Upper lobe of right lung (tissue), 1 donor: ENCODE measurements at places on chromosomes 7 and 10. TPM values are rescaled to one million over a fixed set of nuclear protein-coding genes. Genes with fewer than 3 reads are reported as not detected.

DNA sequence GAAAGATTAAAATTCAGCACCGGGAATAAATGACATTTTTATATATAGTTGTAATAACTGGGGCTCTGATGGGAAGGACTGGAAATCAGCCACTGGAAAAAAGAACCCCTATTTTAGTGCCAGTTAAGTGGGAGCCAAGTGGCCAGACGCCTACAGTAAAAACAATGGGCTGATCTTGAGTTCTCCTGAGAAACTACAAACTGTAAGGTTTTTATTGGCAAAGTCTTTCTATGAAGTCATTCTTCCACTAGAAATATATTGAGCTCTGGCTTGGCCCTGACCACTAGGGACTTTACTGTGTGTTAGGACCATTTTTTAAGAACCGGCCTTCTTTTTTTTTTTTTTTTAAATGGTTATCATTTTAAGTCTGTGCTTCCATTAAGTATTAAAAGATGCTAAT lies 79.6 kb downstream of the ZNF22 start:
- H3K36me3 ChIP-seq: no peaks in the 10 kb centered on the region
- H3K4me1 ChIP-seq: no peaks in the 10 kb centered on the region
- H3K4me3 ChIP-seq: no peak overlapping the region
- no peak for DNase-seq
- no peaks in the 10 kb centered on the region for H3K27me3 ChIP-seq
- H3K27ac ChIP-seq: no peak overlapping the region

- H3K36me3 ChIP-seq: no peaks in the 10 kb centered on the region
- no peak for DNase-seq
- H3K27ac ChIP-seq: no peak overlapping the region
- H3K27me3 ChIP-seq: no peaks in the 10 kb centered on the region
- no peaks in the 10 kb centered on the region for H3K4me1 ChIP-seq
- H3K4me3 ChIP-seq: no peak overlapping the region
These were observed 87.8 kb downstream of the TAF3 start for GRCh38 chr10:7906128-7906527.

DNA sequence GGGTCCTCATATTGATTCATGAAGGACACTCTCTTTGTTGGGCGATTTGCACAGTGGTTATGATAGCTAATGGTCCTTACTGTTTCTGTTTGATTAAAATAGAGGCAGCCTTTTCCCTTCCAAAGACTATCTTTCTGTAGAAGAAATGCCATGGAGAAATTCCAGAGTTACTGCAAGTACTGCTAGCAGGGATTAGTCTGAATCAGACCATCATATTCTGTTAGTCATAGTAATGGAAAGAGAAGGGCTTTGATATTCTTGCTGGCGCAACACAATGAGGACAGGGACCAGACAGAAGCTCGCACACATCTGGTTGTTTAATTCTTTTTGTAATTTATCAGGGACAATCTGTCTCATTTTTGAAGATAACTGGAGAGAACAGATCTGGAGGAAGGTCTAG lies 304.5 kb upstream of the FZD8 start:
- H3K4me1 ChIP-seq: no peaks in the 10 kb centered on the region
- H3K4me3 ChIP-seq: no peak overlapping the region
- H3K27ac ChIP-seq: no peak overlapping the region
- H3K27me3 ChIP-seq: no peaks in the 10 kb centered on the region

GRCh38 chr10:72297805-72298591 lies 24.3 kb downstream of the DDIT4 start:
- no peaks in the 10 kb centered on the region for H3K27me3 ChIP-seq
- H3K36me3 ChIP-seq: no peaks in the 10 kb centered on the region
- peak; percentile 98 for DNase-seq
- H3K4me1 ChIP-seq: peaks cover 18% of the 10 kb centered on the region

ZNF736 gene
- 13.5 TPM for total RNA-seq

DNA sequence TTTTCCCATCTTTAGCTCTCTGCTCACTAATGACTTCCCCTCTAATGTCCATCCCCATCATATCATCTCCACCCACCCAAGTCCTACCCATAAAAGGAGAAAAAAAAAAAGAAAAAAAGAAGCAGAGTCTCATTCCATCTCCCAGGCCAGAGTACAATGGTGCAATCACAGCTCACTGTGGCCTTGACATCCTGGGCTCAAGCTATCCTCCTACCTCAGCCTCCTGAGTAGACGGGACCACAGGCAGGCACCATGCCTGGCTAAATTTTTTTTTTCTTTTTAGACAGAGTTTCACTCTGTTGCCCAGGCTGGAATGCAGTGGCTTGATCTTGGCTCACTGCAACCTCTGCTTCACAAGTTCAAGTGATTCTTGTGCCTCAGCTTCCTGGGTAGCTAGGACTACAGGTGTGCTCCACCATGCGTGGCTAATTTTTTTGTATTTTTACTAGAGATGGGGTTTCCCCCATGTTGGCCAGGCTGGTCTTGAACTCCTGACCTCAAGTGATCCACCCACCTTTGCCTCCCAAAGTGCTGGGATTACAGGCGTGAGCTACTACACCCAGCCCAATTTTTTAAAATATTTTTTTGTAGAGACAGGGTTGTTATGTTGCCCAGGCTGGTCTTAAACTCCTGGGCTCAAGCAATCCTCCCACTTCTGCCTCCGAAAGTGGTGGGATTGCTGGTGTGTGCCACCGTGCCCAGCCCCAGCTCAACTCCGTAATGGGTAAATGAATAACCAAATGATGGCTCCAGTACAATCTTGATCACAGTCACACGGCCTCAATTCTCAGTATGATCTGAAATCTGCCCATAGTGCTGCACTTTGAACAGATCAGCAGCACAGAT lies 24.6 kb upstream of the SGMS1 start:
- no peak for DNase-seq
- H3K27ac ChIP-seq: no peak overlapping the region
- H3K27me3 ChIP-seq: no peaks in the 10 kb centered on the region
- H3K36me3 ChIP-seq: no peaks in the 10 kb centered on the region

HGF gene
- total RNA-seq: 26.5 TPM
